ENCODE measurements at places on chromosomes 11 and 22.

- no peak for DNase-seq
These were observed 5.7 kb downstream of the SUN2 start for GRCh38 chr22:38750104-38750503.

DNA sequence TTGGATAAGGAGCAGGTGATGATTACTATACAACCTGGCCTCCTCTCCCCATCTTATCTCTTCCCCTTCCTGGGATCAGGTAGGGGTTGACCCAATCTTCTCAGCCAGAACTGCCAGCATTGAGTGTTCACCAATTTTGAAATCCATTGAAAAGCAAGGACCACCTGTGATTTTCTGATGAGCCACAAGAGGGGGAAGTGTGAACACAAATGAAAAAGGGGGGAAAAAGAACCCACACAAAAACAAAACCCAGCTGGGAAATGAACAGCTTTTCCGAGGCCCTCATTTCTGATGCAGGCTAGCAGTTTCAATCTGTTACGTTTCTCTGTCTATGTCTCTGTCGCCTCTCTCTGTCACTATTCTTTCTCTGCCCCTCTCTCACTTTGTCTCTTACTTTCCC, 161.9 kb downstream of the INSC start:
- no peak for DNase-seq

GRCh38 chr22:37640591-37641560, 1.4 kb downstream of the SH3BP1 start:
- DNase-seq, result peak; percentile 51

DNA sequence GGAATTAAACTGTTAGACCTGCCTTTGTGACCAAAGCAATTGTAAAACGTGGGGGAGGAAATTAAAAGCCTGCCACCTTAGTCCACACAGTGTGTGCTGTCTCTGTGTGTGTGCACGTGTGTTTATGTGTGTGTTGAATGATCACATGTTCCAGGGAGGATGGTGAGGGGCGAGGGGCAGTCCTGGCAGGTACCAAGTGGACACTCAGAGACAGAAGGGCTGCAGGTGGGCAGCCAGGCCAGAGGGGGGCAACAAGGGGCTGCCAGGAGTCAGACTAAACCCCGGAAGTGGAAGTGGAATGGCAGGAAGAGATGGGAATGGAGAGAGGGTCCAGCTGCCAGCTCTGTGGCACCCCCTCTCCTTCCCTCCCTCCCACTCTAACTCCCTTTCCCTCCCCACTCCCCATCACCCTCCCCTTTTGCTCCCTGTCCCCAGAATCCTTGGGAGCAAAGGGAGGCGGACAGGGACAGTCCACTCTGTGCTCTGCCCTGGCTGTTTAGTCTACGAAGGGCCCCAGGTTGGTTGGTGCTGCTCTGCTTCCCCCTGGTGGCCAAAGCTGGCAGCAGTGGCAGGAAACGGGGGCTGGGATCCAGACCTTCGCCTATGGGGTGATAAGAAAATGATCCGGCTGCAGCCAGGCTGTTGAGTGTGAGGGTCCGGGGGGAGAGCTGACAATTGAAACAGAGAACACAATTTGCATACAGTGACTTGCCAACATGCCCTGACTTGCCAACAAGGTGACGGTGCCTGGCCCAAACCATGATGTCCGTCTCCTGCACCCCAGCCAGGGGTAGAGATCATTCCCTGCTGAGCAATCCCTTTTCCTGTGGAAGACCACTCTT, 24.4 kb downstream of the P2RY2 start:
- peak; percentile 59 for DNase-seq

DNA sequence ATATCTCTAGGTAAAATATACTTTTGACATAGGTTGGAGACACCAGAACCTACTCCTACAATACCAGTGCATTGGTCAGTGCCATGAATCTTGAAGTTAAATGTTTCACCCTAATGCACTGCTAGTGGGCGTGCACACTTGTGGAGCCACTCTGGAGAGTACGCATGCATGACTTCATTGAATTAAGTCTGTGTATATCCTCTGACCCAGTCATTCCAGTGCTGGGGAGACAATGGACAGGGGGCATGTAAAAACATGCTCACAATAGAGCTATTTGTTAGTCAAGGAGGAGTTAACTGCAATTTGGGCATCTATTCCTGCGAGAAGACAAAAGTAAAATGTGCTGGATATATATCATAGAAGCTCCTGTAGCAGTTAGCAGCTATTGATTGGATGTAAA, 335.4 kb upstream of the NCAM1 start:
- no peak for DNase-seq

DNA sequence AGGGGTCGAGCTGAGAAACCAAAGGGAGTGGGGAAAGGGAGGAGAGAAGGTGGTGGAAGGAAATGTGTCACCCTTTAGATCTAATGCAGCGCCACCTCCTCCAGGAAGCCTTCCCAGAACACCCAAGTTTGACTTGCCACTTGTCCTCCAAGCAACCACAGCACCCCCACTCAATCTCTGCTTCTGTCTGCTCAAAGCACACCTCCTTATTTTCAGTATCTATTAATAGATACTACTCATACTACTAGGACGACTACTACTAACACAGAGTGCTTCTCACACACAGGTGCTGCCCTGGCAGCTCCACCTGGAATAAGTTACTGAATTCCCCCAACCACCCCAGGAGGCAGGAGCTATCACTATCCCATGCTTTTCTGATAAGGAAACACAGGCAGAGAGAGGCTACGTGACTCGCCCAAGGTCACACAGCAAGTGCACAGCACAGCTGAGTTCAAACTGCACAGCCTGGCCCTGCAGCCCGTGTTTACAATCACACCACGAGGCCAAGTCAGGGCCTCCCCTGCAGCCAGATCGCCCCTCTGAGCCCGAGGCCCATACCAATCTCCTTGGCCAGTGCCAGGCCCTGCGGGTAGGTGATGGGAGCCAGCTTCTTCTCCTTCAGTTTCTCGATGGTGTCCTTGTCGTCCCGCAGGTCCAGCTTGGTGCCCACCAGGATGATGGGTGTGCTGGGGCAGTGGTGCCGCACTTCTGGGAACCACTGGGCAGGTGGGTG, 13.2 kb downstream of the RAC2 start:
- DNase-seq, result peak; percentile 77

DNA sequence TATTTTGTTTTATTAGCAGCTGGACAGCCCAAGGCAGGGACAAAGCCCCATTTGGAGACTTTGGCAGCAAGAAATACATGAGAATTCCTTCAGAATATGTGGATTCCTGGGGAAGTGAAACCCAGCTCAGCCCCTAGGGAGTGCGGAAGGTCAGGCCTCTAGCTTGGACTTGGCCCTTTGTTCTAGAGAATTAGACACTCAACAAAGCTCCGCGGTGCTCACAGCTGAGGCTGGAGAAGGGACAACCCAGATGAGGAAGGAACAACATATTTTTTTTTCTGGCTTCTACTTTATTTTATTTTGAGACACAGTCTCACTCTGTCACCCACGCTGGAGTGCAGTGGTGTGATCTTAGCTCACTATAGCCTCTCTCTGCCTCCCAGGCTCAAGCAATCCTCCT, 44.7 kb upstream of the SEPTIN5 start:
- no peak for DNase-seq

DNA sequence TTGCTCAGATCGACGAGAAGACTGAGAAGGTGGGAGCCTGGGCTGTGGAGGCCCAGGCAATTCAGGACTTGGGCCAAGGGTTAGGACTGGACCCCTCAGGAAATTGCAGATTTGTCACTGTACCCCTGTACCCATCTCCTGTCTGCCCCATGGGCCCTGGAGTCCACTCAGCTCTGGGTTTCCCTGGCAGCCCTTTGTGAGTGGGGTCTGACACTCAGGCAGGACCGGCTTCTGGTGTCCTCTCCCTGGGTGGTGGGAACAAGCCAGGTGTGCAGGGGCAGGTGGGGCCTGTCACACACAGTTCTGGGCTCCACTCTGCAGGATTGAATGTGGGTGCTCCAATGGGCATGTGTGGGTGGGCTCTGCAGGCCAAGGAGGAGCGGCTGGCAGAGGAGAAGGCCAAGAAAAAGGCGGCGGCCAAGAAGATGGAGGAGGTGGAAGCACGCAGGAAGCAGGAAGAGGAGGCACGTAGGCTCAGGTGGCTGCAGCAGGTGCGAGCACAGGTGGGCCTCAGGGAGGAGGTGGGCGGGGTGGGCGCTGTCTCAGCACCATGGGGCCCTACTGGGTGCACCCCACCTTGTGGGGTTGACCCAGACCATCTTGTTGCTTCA, 21.6 kb downstream of the INCENP start:
- DNase-seq, result no peak

DNA sequence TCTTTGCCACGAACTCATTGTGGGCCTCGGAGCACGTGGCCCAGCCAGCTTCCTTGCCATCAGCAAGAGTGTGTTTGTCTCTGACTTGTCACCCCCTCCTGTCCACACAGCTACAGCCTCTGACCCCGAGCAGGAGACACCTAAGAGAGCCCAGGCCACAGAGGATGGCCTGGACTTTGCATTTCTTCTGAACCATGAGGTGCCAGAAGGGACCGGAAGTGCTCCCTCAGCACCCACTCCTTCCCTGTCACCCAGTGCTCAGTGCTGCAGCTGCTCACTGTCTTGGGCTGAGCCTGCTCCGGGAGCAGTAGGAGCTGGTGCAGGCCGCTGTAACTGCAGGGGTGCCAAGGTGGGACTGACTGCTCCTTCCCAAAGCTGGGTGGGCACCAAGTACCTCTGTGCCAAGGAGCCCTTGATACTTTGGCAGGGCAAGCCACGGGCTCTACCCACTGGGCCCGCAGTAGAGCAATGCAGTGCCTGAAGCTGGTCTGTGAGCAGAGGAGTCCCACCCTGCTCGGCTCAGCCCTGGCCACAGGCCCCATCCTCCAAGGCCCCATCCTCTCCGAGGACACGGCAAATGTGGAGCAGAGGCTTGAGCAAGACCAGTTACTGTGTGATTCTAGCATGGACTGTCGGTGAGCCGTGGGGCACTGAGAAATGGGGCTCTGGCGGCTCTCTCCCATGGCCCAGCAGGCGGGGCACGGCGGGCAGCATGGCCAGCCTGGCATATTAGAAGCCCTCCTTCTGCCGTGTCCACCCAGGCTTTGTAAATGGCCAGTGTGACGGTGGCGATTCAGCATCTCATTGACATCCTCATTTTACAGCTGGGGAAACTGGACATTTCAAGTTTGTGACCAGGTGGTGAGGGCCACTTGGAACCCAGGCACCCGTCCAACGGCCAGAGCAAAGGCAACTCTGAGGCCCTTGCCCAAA, 6.3 kb downstream of the GRK2 start:
- DNase-seq, result peak; percentile 27

- DNase-seq, result no peak
These were observed 5.0 kb downstream of the INCENP start for GRCh38 chr11:62128835-62129234.

- DNase-seq, result no peak
These were observed 343.0 kb upstream of the NCAM1 start for GRCh38 chr11:112617977-112618826.

GRCh38 chr22:42984814-42985530, 30.0 kb downstream of the PACSIN2 start:
- no peak for DNase-seq

DNA sequence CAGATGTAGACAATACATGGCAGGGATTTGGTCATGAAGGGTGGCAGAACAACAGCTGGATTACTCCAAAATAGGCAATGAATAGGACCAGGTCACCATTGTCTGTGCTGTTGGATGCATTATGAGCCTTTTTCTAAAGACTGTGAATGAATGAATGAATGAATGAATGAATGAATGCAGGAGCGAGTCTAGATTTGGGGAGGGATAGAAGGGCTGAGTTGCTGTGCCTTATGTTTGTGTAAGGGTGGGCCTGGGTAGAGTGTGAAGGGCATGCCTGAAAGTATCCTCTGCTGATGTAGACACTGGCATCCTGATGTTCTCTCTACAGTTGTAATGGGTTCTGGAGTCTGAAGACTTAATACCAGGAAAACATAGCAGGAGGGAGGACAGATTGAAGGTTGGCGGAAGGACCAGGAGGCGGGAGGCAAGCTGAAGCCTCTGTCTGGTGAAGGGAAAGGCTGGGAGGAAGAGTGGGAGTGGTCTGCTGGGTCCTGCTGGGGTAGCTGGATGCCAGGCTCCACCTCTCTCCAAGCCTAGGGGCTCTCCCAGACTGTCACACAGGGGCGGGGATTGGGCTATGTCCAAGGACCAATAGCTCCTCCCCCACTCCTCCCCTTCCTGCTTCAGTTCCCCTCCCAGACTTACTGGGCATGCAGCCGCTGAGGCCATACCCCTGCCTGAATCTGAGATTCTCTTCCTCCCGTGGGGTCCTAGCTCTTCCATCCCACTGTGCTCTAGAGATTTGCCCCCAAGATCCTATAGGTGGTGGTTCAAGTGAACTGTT, 4.8 kb downstream of the TRIM3 start:
- DNase-seq, result no peak

DNA sequence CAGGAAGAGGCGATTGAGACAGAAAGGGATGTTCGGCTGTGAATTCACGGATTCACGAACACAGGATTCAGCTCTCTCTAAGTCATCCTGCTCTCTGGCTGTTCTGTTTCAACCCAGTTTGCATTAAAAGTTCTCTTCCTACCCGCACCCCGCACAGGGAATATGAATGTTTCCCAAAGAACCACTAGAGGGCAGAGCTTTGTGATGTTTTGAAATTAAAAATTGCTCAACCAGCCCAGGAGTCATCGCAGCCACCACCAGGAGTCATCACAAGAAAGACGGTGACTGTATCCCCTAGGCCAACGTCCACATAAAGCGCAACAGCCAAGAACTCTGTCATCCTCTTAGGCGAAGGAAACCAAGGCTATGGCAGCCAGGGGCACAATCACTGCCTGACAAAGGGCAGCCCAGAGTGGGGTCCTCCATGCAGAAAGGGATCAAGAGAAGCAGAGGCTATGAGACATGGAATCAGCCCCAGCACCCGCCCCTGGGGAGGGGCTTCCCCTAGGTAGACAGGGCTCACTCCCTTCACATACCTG, 122.4 kb downstream of the WT1 start:
- DNase-seq, result no peak

DNA sequence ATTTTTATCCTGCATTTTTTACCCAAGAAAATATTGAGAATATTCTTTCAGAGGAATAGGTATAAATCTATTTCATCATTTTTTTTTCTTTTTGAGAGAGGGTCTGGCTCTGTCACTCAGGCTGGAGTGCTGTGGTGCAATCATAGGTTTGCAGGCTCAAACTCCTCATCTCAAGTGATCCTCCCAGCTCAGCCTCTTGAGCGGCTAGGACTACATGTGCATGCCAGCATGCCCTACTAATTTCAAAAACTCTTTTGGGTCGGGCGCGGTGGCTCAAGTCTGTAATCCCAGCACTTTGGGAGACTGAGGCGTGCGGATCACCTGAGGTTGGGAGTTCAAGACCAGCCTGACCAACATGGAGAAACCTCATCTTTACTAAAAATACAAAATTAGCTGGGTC, 20.3 kb upstream of the PTPRJ start:
- no peak for DNase-seq

DNA sequence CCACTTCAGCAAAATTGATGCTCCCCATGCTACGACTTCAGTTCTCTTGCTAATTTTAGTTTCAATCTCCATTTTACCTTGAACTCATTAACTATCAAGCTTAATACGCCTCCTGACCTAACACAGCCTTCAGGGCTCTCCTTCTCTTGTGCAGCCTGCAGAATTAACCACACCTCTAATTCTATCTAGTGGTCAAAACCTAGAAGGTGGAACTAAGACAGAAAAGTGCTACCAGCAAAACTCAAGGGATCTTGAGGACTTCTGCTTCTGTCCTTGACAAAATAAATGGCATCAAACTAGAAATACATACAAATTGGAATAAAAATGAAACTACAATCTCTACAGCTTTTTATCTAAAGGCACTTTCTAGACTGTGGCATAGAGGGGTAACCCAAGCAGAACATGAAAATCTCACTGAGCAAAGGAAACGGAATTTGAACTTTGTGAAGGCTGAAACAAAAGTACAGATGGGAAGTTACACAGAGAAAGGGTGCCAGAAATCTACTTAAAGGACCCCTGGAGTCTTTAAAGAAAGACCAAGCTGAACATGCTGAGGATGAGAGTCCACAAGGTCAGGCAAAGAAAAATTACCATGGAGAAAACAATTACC, 10.7 kb downstream of the CWF19L2 start:
- DNase-seq, result no peak
